HFF-Myc (cell line): ENCODE measurements at places on chromosomes 13 and 19.

DNA sequence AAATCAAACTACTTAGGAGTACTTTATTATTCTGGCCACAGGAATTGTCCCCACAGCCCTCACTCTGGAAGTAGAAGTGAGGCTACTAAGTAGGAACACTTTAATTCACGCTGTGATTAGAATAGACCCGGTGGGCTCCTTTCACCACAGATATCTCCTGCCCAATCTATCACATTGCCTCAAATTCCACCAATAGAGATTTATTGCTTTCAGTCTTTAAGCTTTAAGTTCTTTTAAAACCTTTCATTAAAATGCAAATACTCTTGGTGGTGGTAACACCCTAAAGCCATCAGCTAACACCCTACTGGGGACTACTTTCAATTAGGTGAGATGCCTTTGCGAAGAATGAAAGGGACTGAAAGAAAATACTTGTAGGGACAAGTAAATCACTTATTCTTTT lies 181.9 kb downstream of the DACH1 start:
- DNase-seq: no peak

DNA sequence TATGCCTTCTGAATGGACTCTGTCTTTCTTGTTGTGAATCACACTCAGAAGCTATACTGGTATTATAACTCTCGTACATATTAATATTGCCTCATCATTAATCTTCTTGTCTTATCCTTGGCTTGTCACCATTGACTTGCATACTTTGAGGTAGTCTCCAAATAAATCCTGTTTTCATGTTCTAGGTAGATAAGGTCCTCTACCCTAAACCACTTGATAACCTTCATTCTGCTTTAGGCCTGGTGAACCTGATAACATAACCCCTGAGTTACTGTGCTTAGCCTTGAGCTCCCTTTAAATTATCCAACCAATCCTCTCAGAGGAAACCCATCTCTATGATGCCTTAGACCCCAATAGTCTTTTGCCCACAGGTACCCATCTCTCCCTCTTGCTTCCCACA lies 1162.3 kb downstream of the SLITRK1 start:
- DNase-seq: no peak

DNA sequence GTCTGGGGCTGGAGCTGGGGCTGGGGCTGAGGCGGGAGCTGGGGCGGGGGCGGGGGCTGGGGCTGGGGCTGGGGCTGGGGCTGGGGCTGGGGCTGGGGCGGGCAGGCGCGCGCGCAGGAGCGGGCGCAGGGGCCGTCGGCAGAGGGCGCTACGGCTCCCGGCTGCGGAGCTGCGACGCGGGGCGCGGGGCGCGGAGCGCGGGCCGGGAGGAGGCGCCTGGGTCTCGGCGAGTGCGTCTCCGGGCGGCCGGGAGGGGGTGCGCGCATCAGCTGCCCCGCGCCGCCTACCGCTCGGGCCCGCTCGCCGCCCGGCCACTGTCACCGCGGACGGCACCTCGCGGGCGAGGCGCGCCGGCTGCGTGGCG lies 422 bp upstream of the MTUS2 start:
- no peak for DNase-seq

- DNase-seq: no peak
These were observed 452 bp downstream of the PIAS4 start for GRCh38 chr19:4007836-4008539.

GRCh38 chr19:41882568-41883462 lies at the start of gene ARHGEF1:
TSS of gene ARHGEF1 (plus strand) at chr19:41883184. CDS start at chr19:41888083, 4,899 bp downstream.
- DNase-seq: no peak

- DNase-seq: no peak
These were observed 8.0 kb downstream of the UBXN6 start for GRCh38 chr19:4449639-4450028.

DNA sequence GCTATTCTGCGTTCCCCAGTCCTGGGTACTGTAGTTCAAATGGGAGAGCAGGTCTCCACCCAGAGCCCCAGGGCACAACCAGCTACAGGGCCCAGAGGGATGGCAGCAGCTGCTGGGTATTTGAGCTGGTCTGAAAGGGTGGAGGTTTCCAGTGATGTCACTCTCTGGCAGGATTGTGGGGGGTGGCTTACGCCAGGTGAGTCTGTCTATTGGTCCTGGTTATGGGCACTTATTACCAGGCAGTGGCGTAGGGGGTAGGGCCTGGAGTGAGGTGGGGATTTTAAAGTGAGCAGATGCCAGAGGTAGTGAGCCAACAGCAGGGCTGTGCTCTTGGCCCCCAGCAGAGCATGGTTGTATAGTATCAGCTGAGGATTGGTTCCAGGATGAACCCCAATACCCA lies 6.2 kb downstream of the RPS19 start:
- DNase-seq: no peak

DNA sequence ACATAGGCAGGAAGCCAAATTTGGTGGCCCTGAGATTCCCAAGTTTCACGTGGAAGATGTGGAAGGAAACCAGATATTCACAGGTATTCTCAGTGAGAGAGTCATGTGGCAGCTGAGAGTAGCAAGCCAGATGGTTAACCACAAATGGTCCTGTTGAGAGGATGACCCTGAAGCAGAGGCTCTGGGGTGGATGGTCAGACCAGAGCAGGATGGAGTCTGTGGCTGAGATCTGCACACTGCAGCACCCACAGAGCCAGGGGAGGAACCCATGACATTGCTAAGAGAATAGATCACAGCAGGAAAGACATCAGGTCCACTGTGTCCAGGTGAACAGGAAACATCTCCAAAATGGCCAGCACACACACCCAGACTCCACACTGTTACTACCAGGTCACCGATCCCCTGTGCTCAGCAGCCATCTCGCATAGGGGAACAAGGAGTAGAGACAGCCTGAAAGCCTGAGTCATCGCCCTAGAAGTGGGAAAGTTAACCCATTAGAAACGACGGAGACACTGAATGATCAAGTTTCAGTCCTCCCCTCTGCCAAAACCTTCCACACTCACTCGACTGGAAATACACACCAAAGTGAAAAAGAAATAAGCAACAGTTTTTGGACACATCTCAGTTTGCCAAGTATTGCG lies 160.0 kb downstream of the RBM26 start:
- no peak for DNase-seq

DNA sequence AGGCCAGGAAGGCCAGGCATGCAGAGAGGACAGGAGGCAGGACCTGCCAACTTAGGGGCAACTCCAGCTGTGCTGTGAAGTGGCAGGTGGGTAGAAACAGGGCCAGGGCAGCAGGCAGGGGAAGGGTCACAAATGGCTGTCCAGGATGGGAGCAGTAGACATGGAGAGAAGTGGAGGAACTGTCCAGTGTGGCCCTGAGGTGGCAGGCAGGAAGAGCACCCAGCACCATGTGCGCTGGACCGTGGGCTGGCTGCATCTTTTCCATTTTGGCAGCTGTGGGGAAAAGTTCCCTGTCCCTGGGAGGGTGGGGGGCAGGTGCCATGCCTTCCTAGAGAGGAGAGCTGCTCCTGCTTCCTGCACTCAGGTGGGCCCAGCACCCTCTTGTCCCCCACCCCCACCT lies 13.8 kb downstream of the DEDD2 start:
- no peak for DNase-seq

DNA sequence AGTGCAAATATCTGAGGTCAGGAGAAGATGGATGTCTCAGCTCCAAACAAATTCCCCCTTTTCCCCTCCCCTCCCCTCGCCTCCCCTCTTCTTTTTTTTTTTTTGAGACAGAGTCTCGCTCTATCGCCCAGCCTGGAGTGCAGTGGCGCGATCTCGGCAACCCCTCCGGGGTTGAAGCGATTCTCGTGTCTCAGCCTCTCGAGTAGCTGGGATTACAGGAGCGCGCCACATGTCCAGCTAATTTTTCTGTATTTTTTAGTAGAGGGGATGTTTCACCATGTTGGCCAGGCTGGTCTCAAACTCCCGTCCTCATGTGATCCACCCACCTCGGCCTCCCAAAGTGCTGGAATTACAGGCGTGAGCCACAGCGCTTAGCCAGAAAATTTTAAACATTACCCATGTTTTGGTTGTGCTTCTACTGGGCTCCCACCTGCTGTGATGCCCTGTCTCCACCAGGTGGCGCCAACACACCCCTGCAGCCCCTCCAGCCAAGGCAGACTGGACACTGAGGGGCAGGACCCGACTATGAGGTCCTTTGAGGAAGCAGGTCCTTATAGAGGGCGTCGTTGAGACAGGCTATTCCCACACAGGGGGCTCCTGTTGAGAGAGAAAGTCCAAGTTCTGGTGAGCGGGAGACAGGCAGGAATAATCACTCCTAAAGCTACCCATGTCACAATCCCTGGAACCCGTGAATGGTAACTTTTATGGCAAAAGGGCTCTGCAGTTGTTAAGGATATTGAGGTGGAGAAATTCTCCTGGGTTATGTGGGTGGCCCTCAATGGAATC lies 6.3 kb downstream of the ERICH4 start:
- no peak for DNase-seq

- no peak for DNase-seq
These were observed 4.7 kb upstream of the DCLK1 start for GRCh38 chr13:36135876-36136275.

GRCh38 chr13:111506621-111507020 lies 186.2 kb downstream of the TEX29 start:
- no peak for DNase-seq

DNA sequence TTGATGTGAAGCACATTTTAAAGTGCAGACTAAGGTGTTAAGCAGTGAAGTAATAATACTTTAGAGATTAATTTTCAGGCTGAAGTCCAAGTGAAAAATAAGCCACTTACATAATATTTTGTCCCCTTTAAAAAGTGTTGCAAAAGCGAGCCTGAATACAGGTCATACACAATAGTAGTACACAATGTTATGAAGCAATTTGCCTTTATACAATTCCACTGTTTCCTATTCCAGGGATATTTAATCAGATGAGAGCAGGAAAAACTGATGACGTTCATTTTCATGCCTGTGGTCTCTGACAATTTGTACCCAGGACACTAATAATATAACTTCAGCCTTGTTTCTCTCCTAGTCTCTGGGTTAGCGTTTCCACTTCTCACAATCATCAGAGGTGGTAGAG lies 916.7 kb downstream of the PCDH9 start:
- no peak for DNase-seq

DNA sequence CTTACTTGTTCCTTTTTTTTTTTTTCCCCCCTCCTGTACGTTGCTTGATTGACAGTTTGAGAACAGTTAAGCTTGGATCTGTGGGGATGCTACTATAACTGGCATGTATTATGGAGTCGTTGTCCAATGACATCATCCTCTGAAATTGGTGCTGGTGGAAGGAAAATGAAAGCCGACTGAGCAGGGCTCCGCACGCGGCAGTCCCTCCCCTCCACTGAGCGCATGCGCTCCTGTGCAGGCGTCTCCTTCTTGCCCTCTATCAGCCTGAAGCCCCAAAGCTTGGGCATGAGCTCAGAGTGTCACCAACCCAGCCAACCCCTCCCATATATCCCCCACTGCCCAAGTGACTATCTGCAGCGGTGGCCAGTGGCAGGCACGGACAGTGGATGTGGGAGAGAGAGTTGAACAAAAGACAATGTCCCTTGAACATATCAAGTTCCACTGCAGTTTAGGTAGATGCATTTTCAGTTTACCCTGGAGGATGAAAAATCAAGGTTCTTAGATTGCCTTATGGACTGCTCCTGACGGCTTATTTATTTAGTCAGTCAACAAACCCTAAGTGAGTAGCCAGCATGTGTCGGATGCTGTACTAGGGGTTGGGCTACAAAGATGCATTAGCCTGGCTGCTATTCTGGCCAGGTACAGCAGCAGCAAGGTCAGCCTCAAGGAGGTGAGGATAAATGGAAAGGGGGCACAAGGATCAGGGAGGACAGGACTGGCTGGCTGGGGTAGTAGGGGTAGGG lies 20.8 kb downstream of the MBNL2 start:
- DNase-seq: no peak

DNA sequence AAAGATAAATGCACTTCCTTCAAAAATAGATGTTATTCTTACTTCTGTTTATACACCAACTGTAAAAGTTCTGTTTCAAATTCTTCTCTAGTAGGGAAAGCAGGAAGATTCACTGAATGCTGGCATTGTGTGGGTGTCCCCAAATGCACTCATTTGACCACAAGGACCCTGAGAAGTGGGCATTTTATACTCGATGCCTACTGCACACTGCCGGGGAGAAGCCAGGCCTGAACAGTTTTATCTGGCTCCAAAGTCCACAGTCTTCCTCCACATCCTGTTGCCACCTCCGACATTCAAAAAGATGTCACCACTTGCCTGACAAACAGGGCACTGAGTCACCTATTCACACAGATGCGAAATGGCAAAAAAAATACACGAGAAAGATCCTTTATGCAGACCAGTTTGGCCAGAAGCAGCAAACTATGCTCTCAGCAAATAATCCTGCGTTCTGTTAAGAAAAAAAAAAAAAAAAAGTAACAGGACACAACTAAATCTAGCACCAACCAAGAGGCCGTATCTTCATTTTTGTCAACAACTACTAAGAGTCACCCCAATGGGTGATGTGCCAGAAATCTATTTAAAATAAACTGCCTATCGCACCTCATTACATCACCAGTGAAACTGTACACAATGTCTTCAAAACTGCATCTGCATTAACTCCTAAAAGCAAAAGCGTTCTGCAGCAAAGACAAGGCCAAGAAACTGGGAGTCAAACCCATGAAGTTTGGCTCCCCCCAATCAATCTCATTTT lies 6.2 kb downstream of the ZC3H4 start:
- no peak for DNase-seq

- DNase-seq: no peak
These were observed 72.4 kb upstream of the ZDHHC20 start for GRCh38 chr13:21531455-21531854.

GRCh38 chr19:10768936-10769335 lies 51.1 kb downstream of the DNM2 start:
- DNase-seq: no peak

DNA sequence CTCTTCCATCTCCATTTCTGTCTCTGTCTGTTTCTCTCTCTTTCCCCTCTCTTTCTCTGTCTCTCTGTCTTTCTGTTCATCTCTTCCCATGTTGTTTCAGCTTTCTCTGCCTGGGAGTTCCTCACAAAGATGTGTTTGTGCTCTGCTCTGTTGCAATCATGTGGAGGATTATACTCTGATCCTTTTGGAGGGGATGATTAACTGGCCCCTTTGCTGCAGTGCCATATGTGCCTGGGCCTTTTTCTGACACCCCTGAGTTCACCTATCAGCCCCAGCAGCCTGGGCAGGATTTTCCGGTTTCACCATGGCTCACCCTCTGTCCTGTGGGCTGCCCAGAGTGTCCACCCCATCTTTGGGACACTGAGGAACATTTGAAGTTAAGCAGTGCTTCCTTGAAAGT lies 9.0 kb upstream of the TEX26 start:
- DNase-seq: no peak

DNA sequence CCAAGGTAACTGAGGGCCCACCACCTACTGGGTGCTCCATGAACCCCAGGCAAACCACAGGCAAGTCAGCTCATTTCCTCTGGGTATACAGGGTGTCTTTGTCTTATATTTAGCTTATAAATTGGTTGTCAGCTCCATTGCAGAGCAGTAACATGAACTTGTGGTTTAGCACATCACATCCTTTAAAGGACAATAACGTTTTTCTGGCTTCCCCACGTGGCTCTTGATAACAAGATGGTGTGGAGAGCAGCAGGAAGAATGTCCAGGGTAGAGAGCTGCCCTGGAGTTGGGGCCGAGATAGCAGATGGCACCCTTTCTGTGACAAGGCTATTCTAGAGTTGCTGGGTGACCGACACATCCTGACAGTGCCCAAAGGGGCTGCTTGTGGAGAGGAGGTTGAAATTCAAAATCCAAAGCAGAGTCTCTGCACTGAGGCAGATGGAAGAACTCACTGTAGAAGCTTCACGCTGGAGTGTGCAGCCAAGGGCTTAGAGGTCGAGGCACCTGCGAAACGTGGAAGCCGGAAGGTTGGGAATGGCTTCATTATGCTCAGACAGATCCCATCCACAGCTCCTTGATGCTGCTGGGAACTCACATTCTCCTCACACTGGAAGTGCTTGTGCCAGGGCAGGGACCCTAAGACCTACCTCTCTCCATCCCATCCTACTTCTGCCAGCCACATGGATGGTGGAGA lies 133.0 kb upstream of the FRY start:
- no peak for DNase-seq
